ENCODE measurements at places on chromosomes 12 and 14.

GRCh38 chr14:61602003-61602732, 93.1 kb upstream of the HIF1A start:
- DNase-seq, result no peak

- no peak for DNase-seq
These were observed 196.2 kb upstream of the ALG10 start for GRCh38 chr12:33825986-33826602.

GRCh38 chr14:72745546-72745945, 148.4 kb downstream of the DPF3 start:
- DNase-seq, result no peak

- DNase-seq, result no peak
These were observed 72.3 kb downstream of the B4GALNT3 start for GRCh38 chr12:531951-532585.

- DNase-seq, result no peak
These were observed 8.3 kb downstream of the ANKRD33 start for GRCh38 chr12:51896236-51896635.
